Kasumi-1 (cell line): ENCODE measurements at places on chromosomes 7 and 10.
A peak's percentile ranks its signal among the peaks of the same experiment; 100 is the strongest.

DNA sequence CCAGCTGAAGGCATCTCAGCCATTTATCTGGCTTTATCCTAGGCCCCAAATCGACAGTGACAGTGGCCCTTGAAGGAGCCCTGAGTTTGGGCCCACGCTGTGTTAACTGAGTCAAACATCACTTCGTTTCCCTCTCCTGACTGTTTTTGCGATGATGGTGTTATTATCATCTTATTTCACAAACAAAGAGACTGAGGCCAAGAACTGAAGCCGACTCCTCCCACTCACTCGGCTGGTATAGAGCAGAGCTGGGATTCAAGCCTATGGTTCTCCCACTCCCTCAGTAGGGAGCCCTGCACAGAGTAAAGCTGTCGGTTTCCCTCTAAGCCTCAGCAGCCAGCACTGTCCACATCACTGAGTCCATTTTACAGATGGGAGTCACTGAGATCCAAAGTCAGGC lies 141.0 kb downstream of the CDH23 start:
- no peak for DNase-seq

GRCh38 chr10:47079204-47079580 lies 168.0 kb downstream of the PTPN20 start:
- DNase-seq: no peak

GRCh38 chr10:69649786-69650550 lies 19.9 kb downstream of the FAM241B start:
- no peak for DNase-seq

DNA sequence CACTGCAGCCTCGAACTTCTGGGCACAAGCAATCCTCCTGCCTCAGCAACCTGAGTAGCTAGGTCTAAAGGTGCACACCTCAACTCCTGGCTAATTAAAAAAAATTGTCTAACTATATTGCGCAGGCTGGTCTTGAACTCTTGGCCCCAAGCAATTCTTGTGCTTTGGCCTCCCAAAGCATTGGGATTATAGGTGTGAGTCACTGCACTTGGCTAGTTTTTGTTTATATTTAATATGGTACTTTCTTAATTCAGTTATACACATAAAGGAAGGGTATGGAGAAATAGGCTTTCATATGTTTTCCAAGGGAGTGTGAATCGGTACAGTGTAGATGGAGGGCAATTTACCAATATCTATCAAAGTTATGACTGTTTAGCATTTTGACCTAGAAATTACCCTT lies 20.4 kb downstream of the NPVF start:
- no peak for DNase-seq

- no peak for DNase-seq
Measured at GRCh38 chr7:122040147-122040546, 103.9 kb downstream of the AASS start.

GRCh38 chr7:19107356-19108146 lies 9.9 kb downstream of the TWIST1 start:
- peak; percentile 10 for DNase-seq
